ENCODE measurements at places on chromosomes 16 and 17.

GRCh38 chr16:67129422-67129821 lies 19.7 kb downstream of the PHAF1 start:
- DNase-seq, result no peak

DNA sequence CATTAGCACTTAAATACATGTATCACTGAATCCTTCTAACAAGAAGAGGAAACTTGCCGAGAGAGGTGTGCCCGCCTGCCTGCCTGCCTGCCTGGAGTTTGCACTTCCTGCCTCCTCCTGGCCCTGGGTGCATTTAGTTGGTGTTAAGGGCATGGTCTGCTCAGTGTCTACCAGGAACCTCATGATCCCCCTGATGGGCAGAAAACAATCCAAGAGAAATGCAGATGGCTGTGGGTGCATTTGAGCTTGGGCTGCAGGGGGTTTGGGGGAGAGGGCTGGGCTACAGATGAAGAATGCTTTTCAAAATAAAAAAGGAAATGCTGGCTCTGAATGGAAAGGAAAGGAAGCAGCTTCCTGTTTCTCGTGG lies 10.1 kb downstream of the KSR1 start:
- DNase-seq, result no peak

DNA sequence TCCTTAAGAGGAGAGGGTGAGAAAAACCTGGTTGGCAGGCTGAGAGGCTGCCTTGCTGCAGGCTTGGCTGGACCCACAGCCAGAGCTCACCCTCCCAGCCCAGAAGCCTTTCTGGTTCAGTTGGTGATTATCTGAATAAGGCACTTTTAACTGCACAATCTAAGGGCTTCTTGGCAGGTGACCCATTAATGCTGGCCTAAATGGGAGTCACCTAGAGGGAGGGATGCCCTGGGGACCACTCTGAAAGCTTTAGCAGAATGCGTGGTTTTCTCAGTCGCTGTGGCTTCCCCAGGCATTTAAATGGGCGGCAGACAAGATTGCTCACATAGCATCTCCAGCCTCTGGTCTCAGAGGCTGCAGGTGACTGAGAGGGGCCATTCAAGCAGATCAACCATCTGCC lies 33.2 kb upstream of the SHISA9 start:
- no peak for DNase-seq

DNA sequence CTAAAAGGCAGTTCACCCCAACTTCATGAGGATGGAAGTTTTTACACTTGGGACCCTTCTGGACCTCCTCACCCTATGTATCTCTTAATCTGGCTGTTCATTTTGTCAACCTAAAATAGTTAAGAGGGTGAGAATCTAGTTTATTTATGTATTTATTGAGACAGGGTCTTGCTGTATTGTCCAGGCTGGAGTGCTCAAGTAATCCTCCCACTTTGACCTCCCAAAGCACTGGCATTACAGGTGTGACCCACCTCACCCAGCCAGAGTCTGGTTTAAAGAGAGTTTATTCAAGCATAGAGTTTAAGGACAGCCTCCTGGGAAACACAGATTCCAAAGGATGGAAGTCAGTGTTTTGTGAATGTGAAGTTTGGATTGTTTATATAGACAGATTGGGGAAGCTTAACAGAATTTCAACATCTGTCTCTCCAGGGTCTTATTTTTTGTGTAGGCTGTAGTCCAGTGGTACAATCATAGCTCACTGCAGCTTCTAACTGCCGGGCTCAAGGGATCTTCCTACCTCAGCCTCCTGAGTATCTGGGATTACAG lies 8.0 kb upstream of the APPBP2 start:
- no peak for DNase-seq
